Stimulated activated CD8-positive, alpha-beta memory T cell treated with anti-CD3 and anti-CD28 coated beads, Interleukin-2, amount 100 ng/mL, for 48 hours (primary cell): ENCODE measurements at places on chromosomes 13 and 19.

DNA sequence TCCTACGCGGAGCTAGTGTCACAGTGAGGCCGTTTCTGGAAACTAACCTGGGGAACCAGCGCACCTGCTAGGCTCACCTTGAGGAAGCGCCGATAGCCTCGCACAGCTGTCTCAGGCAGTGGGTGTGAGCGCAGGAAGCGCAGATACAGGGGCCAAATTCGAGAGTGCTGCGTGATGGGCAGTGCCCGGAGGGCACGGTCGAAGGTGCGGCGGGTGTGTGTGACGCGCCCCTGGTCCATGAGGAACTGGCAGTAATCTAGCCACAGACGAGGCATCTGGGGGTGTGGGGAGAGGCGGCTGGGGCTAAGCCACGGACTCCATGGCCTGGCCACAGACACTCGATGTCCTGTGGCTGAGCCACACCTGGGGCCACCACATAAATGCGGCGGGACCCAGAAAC, 2.2 kb downstream of the XAB2 start:
- no peak for DNase-seq

DNA sequence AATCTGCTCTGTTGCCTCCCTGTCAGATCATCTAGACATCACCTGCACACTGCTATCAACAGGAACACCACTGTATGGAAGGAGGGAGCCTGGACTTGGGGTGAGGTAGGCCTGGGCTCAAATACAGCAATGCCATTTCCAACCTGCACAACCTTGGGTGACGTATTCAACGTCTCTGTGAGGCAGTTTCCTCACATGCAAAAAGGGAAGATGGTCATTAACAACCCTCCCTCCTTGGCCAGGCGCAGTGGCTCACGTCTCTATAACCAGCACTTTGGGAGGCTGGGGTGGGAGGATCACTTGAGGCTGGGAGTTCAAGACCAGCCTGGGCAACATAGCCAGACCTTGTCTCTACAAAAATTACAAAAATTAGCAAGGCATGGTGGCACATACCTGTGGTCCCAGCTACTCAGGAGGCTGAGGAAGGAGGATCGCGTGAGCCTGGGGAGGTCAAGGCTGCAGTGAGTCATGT, 13.1 kb downstream of the XRCC1 start:
- no peak for DNase-seq

DNA sequence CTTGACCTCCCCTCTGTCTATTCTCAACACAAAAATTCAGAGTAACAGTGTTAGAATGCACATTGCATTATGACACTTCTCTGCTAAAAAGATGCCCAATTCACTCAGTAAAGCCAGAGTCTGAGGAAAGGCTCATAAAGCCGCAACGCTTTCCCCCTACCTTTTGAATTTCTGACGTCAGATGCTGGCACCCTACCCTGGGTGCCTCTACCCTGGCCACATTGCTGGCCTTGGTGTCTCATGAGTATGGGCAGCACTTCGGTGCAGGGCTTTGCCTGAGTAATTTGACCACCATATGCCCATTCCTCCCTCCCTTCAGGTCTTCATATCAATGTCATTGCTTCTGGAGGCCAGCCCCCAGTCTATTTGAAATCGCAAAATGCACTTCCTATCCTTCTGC, 229.3 kb downstream of the MYO16 start:
- DNase-seq, result no peak

GRCh38 chr19:23587546-23587945, 99.5 kb downstream of the ZNF675 start:
- DNase-seq, result no peak

DNA sequence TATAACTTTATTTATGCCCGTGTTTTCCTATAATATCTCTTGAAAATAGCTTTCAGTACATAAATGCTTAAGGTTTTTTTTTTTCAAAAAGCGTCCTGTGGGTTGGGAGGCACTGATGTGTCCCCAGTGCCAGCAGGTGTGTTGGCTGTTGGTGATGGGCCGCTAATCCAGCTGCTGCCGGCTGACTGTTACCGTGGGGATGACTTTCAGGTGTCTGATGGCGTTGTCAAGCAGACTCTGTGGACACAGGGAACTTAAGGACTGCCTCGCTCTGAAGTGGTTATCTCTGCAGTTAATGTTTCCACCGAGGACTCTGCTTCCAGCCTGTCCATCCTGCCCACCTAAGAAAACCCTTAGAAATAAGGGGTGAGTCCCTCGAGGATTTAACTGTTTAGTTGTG, 94.5 kb downstream of the ANKRD10 start:
- no peak for DNase-seq
